Glutamatergic neuron (in vitro differentiated cells): ENCODE measurements at places on chromosomes 11 and 22. TPM values are rescaled to one million over a fixed set of nuclear protein-coding genes. Genes with fewer than 3 reads are reported as not detected.
A peak's percentile ranks its signal among the peaks of the same experiment; 100 is the strongest.

DNA sequence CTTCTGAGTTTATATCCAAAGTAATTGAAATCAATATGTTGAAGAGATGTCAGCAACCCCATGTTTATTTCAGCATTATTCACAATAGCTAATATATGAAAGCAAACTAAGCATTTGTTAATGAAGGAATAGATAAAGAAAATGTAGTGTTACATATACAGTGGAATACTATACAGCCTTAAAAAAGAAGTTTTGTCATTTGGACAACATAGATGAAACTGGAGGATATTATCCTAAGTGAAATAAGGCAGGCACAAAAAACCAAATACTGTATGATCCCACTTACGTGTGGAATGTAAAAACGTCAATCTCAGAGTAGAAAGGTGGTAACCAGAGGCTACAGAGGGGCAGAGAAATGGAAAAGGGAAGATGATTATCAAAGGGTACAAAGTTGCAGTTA lies 10.2 kb downstream of the MRGPRX2 start:
- no peak overlapping the region for H3K4me3 ChIP-seq
- DNase-seq, result no peak
- no peaks in the 10 kb centered on the region for H3K36me3 ChIP-seq
- H3K27me3 ChIP-seq, result no peaks in the 10 kb centered on the region
- no peaks in the 10 kb centered on the region for H3K4me1 ChIP-seq

- H3K27ac ChIP-seq, result no peak overlapping the region
- no peaks in the 10 kb centered on the region for H3K36me3 ChIP-seq
Observed at GRCh38 chr11:5197536-5197935, 2.9 kb downstream of the OR51V1 start.

The TYMP gene
- total RNA-seq, result 1.2 TPM

DNA sequence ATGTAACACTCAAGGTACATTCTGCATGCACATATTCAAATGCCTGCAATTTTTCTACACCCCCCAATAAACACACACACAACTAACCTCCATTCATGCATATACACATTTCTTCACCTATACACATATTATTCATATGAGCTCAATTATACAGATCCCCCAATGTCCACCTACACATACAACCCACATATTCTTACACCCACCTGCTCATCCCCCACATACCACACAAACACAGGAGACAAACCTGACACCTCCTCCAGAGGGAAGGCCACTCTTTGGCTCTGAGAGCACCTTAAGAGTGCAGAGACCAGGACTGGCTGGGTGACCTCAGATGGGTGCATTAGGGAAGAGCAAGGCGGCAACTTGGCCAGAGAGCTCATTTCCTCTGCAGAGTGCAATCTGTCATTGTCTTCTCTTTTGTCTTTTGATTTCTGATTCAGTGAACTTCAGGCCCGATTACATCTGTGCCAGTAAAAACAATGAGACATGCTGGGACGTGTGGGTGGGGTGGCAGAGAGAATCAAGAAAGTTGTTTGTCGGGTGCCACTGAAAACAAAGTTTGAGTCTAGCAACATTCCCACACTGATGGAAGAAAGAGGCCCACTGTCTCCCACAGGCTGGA lies 208.4 kb downstream of the NXPE2 start:
- no peaks in the 10 kb centered on the region for H3K4me1 ChIP-seq
- no peak overlapping the region for H3K4me3 ChIP-seq
- no peak for DNase-seq
- no peak overlapping the region for H3K27ac ChIP-seq
- H3K27me3 ChIP-seq, result no peaks in the 10 kb centered on the region

The CELSR1 gene
- total RNA-seq, result 0.27 TPM

DNA sequence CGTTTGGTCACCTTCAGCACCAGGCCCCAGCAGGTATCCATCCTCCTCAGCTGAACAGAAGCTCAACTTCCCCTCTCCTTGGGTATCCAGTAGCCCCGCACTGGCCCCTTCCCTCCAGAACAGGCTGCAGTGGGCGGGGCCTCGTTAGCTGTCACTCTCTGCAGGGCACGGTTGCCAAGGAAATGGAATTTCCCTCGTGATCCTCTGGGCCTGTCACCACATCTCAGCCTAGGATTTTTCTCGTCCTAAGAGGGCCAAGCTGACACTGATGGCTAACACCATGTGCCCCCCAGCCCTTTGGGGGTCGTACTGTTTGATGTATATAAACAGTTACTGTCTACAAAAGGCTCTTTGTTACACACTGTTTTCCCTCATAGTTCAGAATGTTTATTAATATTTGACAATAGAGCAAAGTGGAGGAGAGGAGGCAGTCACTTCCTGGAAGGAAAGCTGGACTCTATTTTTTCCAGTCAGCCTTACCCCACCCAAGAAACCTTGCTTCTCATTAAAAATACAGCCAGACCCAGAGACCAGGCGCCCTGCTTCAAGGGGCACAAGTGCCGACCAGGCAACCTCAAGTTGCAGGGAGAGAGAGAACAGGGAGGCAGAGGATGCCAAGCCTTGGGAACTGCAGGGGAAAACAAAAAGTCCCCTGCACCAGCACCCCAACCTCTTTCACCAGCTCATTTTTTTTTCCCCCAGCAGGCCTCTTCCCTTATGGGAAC lies 44.5 kb downstream of the FEZ1 start:
- peak; percentile 88 for DNase-seq
- H3K36me3 ChIP-seq, result no peaks in the 10 kb centered on the region
- H3K4me1 ChIP-seq, result peaks cover 15% of the 10 kb centered on the region
- H3K4me3 ChIP-seq, result peak overlapping the region; percentile 42
- H3K27me3 ChIP-seq, result no peaks in the 10 kb centered on the region
- H3K27ac ChIP-seq, result peak overlapping the region; percentile 82

DNA sequence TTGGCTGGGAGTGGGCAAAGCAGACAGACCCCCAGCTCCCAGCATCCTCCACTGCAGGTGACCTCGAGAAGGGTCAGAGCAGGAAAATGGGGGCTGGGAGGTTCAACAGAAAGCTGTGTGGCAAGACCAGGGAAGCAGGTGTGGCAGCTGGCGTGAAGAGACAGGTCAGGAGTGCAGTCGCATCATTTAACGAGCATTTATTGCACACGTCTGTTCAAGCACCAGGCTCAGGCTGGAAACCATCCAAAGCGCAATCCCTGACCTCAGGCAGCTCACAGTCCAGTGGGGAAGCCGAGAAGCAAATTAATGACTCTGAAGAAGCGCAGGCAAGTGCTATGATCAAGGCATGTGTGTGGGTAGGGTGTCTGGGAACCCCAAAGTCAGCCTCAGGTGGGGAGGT lies 7.4 kb downstream of the SLC25A45 start:
- H3K36me3 ChIP-seq, result no peaks in the 10 kb centered on the region
- H3K27me3 ChIP-seq, result peaks cover 3% of the 10 kb centered on the region
- H3K4me3 ChIP-seq, result no peak overlapping the region

- H3K4me1 ChIP-seq, result no peaks in the 10 kb centered on the region
- H3K4me3 ChIP-seq, result no peak overlapping the region
- DNase-seq, result no peak
- H3K27ac ChIP-seq, result no peak overlapping the region
- H3K36me3 ChIP-seq, result no peaks in the 10 kb centered on the region
- H3K27me3 ChIP-seq, result peaks cover 2% of the 10 kb centered on the region
Observed at GRCh38 chr11:128796270-128796669, 70.8 kb downstream of the KCNJ1 start.

GRCh38 chr11:107747622-107748021 lies 35.8 kb upstream of the SLN start:
- no peaks in the 10 kb centered on the region for H3K27me3 ChIP-seq
- peaks cover 23% of the 10 kb centered on the region for H3K4me1 ChIP-seq
- H3K36me3 ChIP-seq, result no peaks in the 10 kb centered on the region
- H3K27ac ChIP-seq, result no peak overlapping the region
- H3K4me3 ChIP-seq, result no peak overlapping the region
- DNase-seq, result no peak
